ENCODE measurements at places on chromosomes 3 and 15.
A peak's percentile ranks its signal among the peaks of the same experiment; 100 is the strongest.

GRCh38 chr3:37899711-37900306 lies 38.1 kb downstream of the CTDSPL start:
- DNase-seq, result no peak

GRCh38 chr3:46929324-46929723 lies 47.2 kb downstream of the CCDC12 start:
- no peak for DNase-seq

DNA sequence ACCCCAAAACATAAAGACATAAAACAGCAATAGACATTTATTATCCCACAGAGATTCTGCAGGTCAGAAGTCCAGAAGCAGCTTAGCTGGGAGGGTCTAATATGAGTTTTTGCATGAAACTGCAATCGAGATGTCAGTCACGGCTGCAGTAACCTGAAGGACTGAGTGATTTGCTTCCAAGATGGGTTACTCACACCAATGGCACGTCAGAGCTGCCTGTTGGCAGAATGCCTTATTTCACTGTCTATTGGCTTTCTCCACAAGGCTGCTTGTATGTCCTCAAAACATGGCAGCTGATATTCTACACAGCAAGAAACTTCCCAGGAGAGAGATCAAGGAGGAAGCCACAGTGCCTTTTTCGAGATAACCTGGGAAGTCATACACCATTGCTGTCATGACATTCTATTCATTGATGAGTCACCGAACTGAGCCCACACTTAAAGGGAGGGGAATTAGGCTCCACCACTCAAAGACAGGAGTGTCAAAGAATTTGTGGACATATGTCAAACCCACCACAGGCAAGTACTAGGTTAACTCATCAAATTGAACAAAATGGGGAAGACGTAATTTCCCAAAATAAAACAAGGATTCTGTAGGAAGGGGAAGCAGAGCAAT lies 122.2 kb downstream of the SYNPR start:
- DNase-seq, result no peak

GRCh38 chr3:70400194-70400593 lies 87.8 kb upstream of the MDFIC2 start:
- DNase-seq, result no peak

GRCh38 chr3:123732447-123732846 lies 147.6 kb upstream of the HACD2 start:
- DNase-seq, result no peak

GRCh38 chr3:173351886-173352285 lies 45.7 kb upstream of the NLGN1 start:
- DNase-seq, result no peak

GRCh38 chr3:39748763-39749162 lies 60.6 kb upstream of the MYRIP start:
- DNase-seq, result no peak

DNA sequence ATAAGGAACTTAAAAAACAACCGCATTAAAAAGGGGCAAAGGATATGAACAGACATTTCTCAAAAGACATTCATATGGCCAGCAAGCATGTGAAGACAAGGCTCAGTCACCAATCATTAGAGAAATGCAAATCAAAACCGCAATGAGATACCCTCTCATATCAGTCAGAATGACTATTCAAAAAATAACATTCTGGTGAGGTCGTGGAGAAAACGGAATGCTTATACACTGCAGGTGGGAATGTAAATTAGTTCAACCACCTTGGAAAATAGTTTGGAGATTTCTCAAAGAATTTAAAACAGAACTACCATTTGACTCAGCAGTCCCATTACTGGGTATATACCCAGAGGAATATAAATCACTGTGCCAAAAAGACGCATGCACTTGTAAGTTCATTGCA lies 496.6 kb upstream of the SGO1 start:
- no peak for DNase-seq

DNA sequence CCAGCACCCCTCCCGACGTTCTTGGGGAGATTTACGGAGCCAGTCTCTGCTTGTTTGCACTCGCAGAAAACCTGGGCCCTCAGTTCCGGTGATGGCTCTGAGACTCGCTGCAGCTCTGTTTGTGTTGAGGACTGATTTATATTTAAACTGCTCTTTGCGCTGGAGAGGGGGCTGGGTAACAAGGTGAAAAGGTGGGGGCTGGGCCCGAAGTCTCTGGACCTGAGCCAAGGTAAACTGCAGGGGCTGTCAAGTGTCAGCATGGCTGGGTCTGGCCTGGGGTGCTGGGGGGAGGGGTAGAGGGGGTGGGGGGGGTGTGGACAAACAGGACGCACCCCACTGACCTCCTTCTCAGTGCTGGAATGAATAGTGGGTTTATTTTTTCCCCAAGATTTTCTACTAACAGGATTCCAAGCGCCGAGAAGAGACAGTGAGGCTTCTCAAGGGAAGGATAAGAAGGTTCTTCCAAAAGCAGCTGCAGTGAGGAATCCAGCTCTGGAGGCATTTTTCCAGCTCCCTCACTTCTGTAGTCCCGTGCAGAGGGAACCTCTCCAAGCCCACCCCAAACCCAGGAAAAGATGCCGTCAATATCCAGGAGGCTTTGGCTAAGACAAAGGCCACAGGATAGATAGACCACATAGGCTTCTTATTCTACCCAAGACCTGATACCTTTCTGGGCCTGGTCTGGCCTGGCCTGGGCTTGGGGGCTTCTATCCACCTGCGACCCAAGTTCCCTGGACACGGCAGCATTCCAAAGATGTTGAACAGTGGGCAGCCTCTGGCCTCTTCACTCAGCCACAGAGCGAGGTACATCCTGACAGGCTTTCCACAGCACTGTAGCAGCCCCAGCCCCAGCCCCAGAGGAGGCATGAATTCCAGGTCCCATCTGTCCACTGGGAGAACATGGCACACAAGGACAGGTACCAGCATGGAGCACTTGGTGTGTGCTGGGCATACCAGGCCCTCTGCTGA lies 938 bp upstream of the SLCO2A1 start:
- DNase-seq, result no peak

GRCh38 chr3:14335774-14336748 lies 66.3 kb upstream of the SLC6A6 start:
- DNase-seq, result no peak

DNA sequence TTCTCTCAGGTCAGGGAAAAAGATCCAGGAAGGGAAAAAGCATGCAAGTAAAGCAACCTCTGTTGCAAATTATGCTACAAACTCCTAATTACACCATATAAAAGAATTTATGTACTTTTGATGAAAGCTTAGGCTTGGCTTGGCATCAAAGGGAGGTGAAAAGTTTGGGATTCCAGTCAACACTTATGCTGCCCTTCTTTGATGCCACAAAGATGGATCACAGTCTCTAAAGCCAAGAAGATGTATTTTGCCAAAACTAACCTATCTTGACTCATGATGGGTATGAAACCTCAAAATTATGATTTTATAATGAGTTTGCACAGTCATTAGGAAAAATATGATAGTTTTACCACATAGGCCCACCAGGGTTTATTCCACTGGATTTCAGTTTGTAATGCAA lies 101.0 kb upstream of the CCDC80 start:
- DNase-seq, result no peak

- DNase-seq, result no peak
These were observed 104.9 kb upstream of the ZBED2 start for GRCh38 chr3:111700054-111700453.

DNA sequence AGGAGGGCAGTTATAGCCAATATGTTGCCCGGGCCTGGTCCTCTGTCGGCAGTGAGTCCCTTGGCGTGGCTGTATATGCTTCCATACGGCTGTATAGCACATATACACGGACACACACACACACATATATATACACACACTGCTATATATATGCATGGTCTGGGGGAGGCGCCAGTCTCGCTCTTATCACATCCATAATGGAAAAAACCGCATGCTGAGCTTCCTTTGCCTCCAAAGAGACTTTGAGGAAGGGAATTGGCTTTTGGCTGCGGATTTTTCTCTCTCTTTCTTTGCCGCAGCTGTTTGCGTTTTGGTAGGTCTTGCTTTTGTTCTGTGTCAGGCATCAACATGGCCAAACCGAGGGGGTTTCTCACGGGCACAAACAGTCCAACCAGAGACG lies 11.3 kb upstream of the TMEM115 start:
- no peak for DNase-seq

DNA sequence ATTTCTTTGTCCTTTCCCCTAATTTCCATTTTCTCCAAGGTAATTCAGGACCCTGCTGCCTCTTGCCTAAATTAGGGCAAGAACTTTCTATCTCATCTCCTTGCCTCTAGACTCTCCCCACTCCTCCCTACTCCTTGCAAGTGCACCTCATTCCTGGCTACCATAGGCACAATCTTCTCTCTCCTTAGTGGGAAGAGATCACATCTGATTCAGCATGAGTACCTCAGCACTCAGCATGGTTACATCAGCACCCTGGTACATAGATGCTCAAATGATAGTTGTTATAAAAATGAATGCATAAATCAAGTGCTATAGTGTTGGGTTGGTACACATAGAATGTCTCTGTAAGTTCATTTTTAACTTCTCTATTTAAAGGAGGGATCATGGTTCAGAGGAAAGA lies 313.4 kb upstream of the RASGRP1 start:
- DNase-seq, result no peak

DNA sequence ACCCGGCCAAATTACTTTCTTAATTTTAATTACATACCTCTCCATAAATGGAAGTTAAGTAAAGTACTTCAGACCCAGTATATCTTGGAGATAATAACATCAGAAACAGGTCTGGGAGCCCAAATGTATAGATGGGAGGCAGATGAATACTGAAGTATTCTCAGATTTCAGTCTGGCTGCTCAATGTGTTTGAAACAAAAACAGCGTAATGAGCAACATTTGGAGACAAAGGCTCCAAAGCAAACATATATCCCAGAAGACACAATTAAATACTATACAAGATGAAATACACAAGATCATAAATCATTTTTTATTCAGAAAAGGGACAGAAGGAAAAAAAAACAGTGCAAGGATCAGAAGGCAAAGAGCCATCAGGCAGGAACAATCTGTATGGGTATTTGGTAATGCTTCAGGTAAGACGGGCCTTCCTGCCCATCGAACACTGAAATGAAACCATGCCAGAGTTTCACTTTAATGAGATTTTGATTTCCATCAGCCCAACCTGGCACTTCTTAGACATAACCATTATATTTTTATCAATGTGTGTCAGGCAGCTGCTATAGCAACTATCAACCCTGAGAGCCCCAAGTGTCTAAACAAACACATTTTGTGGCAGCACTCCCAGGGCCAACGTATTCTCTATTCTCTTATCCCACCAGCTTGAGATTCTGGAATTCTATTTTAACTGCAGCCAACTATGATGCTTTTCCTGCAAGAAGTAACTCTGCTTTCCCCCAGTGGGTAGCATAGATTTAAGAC lies 210.8 kb downstream of the STT3B start:
- no peak for DNase-seq

DNA sequence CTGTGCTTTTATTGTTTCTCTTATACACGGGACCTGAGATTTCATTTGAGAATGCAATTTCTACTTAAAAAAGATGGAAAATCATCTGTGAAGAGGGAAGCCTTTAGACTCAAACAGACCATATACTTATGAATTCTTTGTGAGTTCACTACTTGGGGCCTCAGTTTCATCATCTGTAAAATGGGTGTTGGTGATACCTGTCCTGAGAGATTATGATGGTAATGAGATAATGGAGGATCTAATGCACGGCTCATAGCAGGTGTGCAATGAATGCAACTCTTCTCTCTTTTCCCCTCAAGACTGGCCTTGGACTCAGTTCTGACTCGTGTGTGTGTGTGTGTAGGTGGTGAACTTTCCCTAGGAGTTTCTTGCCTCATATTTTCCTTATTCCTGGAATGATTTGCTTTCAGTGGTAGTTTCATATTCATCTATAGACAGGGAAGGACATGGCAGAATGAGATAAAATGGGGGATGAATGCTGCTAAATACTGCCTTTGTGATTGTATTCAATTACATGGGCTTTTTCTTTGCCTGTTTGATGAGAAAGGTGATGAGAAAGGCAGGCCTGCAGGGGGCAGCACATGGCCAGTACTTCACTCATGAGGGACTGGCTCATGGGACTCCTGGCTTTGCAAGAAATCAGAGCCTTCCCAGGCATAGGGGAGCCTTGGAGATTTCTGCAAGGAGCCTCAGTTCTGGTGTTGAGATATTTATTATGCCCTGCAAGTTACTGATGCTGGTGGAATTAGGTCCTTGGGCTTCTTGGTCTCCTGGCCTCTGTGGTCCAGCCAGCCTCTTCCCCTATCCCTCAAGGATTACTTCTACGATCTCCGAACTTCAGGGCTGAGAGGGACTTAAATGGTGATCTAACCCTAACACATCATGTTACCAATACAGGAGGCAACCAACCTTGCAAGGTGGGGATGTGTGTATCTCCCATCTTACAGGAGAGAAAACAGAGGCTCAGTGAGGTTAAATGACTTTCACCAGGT lies 70.7 kb downstream of the RPLP1 start:
- peak; percentile 25 for DNase-seq

DNA sequence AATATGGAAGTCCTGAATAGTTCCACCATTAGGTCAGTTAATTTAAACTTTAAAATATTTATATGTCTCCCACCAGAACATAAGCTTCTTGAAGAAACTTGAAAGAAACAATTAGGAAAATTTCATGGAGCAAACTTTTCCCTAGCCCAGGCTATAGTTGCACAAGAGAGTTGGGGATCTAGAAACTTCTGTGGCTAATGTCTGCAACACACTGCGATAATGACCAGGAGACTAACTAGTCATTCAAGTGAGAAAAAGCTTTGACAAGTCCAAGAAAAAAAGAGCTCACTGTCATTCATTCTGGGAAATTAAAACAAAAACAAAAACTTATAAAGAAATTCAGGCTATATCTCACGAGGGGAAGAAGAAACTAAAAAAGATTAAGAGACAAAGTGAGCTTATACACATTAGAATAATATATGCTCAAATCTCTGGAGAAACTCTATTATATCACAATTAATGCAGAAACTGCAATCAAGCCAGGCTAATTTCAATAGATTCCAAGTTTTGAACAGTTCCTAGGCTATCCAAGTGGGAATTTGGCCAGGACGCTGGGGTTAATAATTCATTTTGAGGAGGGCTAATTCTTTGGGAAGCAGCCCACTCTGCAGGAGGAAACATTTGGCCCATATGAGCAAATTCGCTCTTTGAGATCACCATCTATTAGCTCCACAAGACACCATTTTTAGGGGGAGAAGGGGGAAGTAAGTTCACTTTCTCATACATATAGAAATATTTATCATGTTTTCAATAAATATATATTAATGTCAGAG lies 134.6 kb downstream of the MEIS2 start:
- no peak for DNase-seq

GRCh38 chr15:31373970-31374369 lies 47.3 kb downstream of the KLF13 start:
- no peak for DNase-seq

DNA sequence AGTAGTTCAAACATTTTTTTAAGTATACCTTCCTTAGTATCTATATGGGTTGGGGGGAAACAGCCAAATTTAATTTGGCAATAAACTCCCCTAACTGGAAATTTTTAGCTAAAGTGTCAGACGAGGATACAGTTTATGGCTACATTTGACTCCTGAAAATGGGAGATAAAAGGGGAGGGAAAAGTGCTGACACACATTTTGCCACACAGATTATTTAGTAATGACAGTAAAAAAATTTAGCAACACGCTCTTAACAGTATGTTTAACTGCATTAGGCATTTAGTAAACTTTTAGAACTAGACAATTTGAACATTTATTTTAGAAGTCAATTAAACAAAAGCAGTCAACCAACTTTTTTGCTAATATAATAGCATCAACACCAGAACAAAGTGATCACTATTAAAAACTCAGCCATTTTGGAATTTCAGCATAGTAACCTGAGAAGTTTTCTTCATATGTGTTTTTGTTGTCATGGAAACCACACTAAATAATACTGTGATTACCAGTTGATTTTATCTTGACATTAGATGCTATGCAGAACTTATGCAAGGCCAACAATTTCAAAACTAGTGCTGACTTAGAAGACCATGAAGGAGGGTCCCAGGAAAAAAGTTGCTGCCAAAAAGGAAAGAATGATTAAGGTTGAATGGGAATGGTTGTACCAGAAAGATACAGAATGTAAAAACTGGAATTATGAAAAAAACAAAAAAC lies 47.0 kb upstream of the TFG start:
- DNase-seq, result no peak

Measured in stimulated activated CD8-positive, alpha-beta memory T cell treated with anti-CD3 and anti-CD28 coated beads, Interleukin-15, amount 100 ng/mL, for 24 hours (primary cell).